Muscle of back (tissue), 13 donors: ENCODE measurements at places on chromosomes 3 and 15. TPM values are rescaled to one million over a fixed set of nuclear protein-coding genes. Genes with fewer than 3 reads are reported as not detected.

The HCN4 gene
- polyA plus RNA-seq = not detected

The CA12 gene
- polyA plus RNA-seq = 0.82 TPM

The SLC2A2 gene
- not detected for polyA plus RNA-seq

The ZDHHC19 gene
- polyA plus RNA-seq = not detected

The ISL2 gene
- polyA plus RNA-seq = not detected

The RCCD1 gene
- 12.3 TPM for polyA plus RNA-seq

The TRH gene
- 0.40 TPM for polyA plus RNA-seq

The HTR3E gene
- polyA plus RNA-seq = not detected

The THSD4 gene
- 20.7 TPM for polyA plus RNA-seq

The LIPH gene
- 0.94 TPM for polyA plus RNA-seq

The BNC1 gene
- 1.4 TPM for polyA plus RNA-seq
